ENCODE measurements at places on chromosomes 16 and 17. TPM values are rescaled to one million over a fixed set of nuclear protein-coding genes. Genes with fewer than 3 reads are reported as not detected.

DHX58 gene
- total RNA-seq = 11.6 TPM

FBRS gene
- 40.0 TPM for total RNA-seq

CBX4 gene
- total RNA-seq = 14.1 TPM

JMJD8 gene
- 85.3 TPM for total RNA-seq

MPP3 gene
- total RNA-seq = 9.9 TPM

CD300LB gene
- total RNA-seq = 0.23 TPM

PTX4 gene
- 0.39 TPM for total RNA-seq

- peaks cover 10% of the 10 kb centered on the region for H3K4me1 ChIP-seq
- H3K27me3 ChIP-seq = no peaks in the 10 kb centered on the region
- H3K36me3 ChIP-seq = no peaks in the 10 kb centered on the region
Measured at GRCh38 chr16:83819361-83819760, 11.6 kb downstream of the HSBP1 start.

DNA sequence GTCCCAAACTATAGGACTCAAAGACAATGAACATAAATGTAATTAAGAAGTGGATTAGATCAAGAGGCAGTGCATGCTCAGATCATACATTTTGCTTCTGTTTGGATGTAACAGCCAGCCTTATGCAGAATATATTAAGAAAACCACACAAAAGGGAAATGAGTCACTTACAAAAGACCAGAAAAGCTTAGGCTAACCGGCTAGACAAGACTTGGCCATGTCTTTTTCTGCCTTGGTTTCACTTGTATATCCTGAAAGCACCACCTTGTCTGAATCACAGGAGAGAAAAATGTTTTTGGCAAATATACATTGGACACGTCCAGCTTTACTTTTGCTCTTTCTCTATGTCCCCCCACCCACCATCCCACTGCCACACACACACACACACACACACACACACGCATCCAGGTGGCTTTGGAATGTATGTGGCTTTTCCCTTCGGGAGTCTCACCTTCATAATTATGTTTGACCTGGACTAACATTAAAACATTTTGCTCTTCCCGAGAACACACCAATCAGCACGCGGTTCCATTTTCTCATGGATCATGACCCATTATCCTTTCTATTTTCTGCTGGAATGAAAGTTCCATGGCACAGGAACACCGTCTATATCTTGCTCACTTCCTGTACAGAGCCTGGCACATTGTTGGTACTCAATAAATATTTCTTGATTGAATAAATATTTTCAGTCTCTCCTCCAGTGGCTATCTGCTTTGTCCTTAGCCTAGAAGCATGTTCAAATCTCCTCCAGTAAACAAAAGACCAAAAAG is 64.6 kb downstream of the CDK5R1 start:
- H3K27me3 ChIP-seq = no peaks in the 10 kb centered on the region
- no peaks in the 10 kb centered on the region for H3K36me3 ChIP-seq
- H3K4me3 ChIP-seq = no peak overlapping the region
- H3K27ac ChIP-seq = no peak overlapping the region

DNA sequence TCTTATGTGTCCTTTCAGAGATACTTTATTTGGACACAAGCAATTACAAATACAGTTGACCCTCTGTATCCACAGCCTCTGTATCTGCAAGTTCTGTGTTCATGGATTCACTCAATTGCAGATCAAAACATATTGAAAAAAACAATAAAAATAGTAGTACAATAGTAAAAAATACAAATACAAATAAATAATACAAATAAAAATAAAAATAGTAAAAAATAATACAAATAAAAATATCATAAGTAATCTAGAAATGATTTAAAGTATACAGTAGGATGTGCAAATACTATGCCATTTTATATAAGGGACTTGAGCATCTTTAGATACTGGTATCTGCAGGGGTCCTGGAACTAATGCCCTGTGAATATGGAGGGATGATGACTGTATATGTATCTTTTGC is 47.4 kb upstream of the WSB1 start:
- H3K27ac ChIP-seq = peak overlapping the region; percentile 91
- no peaks in the 10 kb centered on the region for H3K27me3 ChIP-seq
- no peak overlapping the region for H3K4me3 ChIP-seq
- DNase-seq = no peak
- H3K4me1 ChIP-seq = peaks cover 72% of the 10 kb centered on the region

- no peak for DNase-seq
- no peak overlapping the region for H3K4me3 ChIP-seq
- H3K27ac ChIP-seq = no peak overlapping the region
- H3K27me3 ChIP-seq = no peaks in the 10 kb centered on the region
- H3K36me3 ChIP-seq = no peaks in the 10 kb centered on the region
Measured at GRCh38 chr16:6105115-6105514, 1007.5 kb upstream of the EEF2KMT start.

Measured in esophagus muscularis mucosa (tissue), 4 donors.